HL-60 (cell line): ENCODE measurements at places on chromosomes 5 and 9.

DNA sequence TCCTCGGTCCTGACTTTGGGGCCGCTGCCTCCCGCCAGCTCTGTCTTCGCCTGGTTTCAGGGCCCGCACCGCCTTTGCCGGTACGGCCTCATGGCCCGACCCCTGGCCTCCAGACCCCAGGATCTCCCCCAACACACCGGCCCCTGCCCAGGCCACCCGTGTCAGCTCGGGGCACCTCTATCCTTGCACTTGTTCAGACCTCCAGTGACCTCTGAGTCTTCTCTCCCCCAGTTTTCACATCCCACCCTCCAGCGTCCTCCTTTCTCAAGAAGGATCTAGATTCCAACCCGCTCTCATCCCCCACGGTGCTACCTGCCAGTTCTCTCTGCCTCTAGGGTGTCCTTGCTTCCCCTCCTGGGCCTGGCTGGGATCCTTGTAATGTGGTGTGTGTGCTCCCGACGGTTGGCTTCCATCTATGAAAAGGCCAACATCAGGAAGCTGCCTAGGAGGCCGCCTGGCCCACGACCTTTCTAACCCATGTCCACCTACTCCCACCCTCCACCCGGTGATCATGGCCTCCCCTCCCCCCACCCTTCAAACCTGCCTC is 61.1 kb downstream of the SPATA31C2 start:
- no peak for DNase-seq

GRCh38 chr5:99025298-99026045 is 96.7 kb upstream of the CHD1 start:
- DNase-seq = no peak

DNA sequence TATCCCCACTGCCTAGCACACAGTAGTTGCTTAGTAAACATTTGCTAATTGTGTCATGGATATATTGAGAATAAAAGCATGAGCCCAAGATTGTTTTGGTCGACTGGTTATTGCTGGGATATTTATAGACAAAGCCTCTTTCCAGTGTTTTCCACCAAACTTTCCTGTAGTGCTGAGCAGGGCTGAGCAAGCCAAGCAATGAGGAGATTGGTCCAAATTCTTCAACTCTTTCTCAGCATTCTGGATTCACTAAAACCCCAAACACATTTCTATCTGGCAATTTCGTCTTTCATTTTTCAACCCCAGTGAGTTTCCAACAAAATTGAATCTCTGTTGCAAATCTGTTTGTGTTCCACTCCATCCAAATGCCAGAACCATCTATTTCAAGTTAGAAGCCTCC is 31.9 kb upstream of the TARS1 start:
- DNase-seq = no peak

DNA sequence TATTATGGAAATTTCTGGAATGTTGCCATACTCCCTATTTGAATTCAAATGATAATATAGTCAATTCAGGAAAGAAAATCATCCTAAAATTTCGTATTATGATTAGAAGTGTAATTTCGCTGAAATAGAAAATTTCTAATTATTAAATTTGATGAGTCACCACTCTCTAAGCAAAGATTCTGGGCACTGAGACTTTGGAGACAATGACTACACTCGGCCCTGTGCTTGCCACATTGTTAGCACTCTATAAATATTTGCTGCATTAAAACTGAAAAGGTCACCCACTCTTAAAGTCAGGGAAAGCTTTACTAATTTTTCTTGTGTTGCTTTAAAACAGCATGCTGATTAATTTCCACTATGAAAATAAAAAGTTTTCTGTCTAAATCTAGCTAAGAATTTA is 240.3 kb downstream of the TLE4 start:
- no peak for DNase-seq

DNA sequence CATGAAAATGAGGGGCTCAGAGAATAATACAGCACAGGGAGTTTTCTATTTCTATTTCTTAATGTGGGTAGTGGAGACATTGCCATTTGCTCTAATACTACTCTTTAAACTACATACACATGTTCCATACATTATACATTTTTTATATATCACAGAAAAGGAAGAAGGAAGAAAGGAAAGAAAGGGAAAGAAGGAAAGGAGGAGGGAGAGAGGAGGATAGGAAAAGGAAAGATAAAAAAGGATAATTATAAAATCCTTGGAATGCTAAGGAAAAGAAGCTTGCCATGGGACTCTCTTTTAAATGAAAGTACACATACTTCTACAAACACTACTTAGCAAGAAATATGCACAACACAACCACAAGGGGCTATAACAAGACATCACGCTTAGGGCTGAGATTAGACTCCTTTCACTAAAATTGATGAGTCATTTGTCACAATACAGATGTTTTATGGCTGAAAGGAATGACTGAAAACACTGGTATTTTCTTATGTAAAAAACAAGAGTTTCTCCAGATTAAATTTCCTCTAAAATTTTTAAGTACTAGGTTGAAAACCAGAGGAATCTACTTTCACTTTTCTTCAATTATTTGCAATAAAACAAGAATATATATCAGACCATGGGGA is 219.8 kb downstream of the ARL15 start:
- no peak for DNase-seq

GRCh38 chr5:91007780-91008402 is 375.2 kb downstream of the ARRDC3 start:
- no peak for DNase-seq

- DNase-seq = no peak
Observed at GRCh38 chr9:127976498-127976897, 4.3 kb downstream of the EEIG1 start.

DNA sequence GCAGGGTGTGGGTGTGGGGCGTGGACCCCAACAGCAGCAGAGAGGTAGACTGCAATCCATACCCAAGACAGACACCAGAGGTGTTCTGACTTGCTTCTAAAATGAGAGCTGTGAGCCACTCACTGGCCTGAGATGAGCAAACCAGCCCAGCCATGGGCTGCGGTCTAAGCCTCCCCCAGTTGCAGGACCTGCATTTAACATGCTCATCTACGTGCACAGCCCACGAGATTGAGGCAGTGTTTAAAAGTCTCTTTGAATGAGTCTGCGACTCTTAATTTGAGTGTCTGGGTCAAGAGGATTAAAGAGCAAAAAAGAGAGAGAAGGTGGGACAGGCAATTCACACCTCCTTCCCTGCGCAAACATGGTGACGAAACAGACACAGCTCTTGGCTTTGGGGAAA is 5.9 kb downstream of the SURF4 start:
- no peak for DNase-seq
